Type B pancreatic cell (in vitro differentiated cells): ENCODE measurements at places on chromosomes 5 and 9. TPM values are rescaled to one million over a fixed set of nuclear protein-coding genes. Genes with fewer than 3 reads are reported as not detected.

ZCCHC10 gene
- 22.1 and 23.1 TPM in 2 replicates for total RNA-seq

F2R gene
- total RNA-seq: 8.5 and 20.1 TPM in 2 replicates

LHX6 gene
- total RNA-seq: 0.48 and 10.0 TPM in 2 replicates

ADGRD2 gene
- total RNA-seq: 0.21 and 0.31 TPM in 2 replicates

DNAH5 gene
- total RNA-seq: 0.43 and 1.2 TPM in 2 replicates

SLC4A9 gene
- total RNA-seq: 0.17 TPM in 1 of 2 replicates, not detected in the other

C1QTNF3 gene
- 3.2 and 5.1 TPM in 2 replicates for total RNA-seq

RNF183 gene
- 0.77 and 1.0 TPM in 2 replicates for total RNA-seq

STPG3 gene
- total RNA-seq: 0.31 TPM in 1 of 2 replicates, not detected in the other

FAM78A gene
- 0.79 and 1.9 TPM in 2 replicates for total RNA-seq

ZNF483 gene
- 4.1 and 11.7 TPM in 2 replicates for total RNA-seq

PTAR1 gene
- total RNA-seq: 35.9 and 52.9 TPM in 2 replicates

SPINK6 gene
- not detected in 2 replicates for total RNA-seq

FOXD4L6 gene
- 0.14 and 0.17 TPM in 2 replicates for total RNA-seq

PIP5KL1 gene
- 5.8 and 9.4 TPM in 2 replicates for total RNA-seq

INSL6 gene
- not detected in 2 replicates for total RNA-seq

RETREG1 gene
- 11.6 and 18.8 TPM in 2 replicates for total RNA-seq

TMEM174 gene
- total RNA-seq: not detected in 2 replicates

IFNK gene
- not detected in 2 replicates for total RNA-seq

MYOZ3 gene
- total RNA-seq: 0.17 and 6.1 TPM in 2 replicates

NPR3 gene
- total RNA-seq: 13.7 and 116 TPM in 2 replicates

CCDC192 gene
- total RNA-seq: 0.31 and 2.0 TPM in 2 replicates

KCNN2 gene
- 12.5 and 15.4 TPM in 2 replicates for total RNA-seq

MEIKIN gene
- not detected in 2 replicates for total RNA-seq

ZNF782 gene
- total RNA-seq: 5.3 and 5.4 TPM in 2 replicates

LCN12 gene
- total RNA-seq: 7.9 and 8.3 TPM in 2 replicates

PDCD1LG2 gene
- total RNA-seq: not detected in 2 replicates

TTC16 gene
- total RNA-seq: 0.10 TPM in 1 of 2 replicates, not detected in the other

PKD2L2 gene
- total RNA-seq: not detected in 2 replicates

OTULINL gene
- total RNA-seq: 7.1 and 11.4 TPM in 2 replicates

S1PR3 gene
- 9.3 and 37.9 TPM in 2 replicates for total RNA-seq

IL13 gene
- not detected in 2 replicates for total RNA-seq

LRRC26 gene
- 0.77 and 1.4 TPM in 2 replicates for total RNA-seq

GRM6 gene
- total RNA-seq: not detected in 2 replicates

CARD9 gene
- 2.0 and 2.6 TPM in 2 replicates for total RNA-seq

CSNK1A1 gene
- 224 and 294 TPM in 2 replicates for total RNA-seq

DDX46 gene
- total RNA-seq: 46.0 and 66.3 TPM in 2 replicates

ANKRD55 gene
- total RNA-seq: not detected in 2 replicates

FOXI1 gene
- not detected in 2 replicates for total RNA-seq

CNTRL gene
- total RNA-seq: 10.4 and 20.9 TPM in 2 replicates

ANXA2R gene
- total RNA-seq: 0.34 and 0.74 TPM in 2 replicates

C9orf153 gene
- total RNA-seq: 1.1 TPM in 1 of 2 replicates, not detected in the other

TNIP1 gene
- total RNA-seq: 63.6 and 89.2 TPM in 2 replicates
